ENCODE measurements at places on chromosomes 6 and 20.

GRCh38 chr6:34246563-34247391 lies 2.0 kb downstream of the SMIM29 start:
- DNase-seq: no peak

GRCh38 chr6:170295510-170296422 lies 4.9 kb upstream of the DLL1 start:
- no peak for DNase-seq

- DNase-seq: no peak
These were observed 19.2 kb downstream of the PHACTR3 start for GRCh38 chr20:59623583-59623982.

DNA sequence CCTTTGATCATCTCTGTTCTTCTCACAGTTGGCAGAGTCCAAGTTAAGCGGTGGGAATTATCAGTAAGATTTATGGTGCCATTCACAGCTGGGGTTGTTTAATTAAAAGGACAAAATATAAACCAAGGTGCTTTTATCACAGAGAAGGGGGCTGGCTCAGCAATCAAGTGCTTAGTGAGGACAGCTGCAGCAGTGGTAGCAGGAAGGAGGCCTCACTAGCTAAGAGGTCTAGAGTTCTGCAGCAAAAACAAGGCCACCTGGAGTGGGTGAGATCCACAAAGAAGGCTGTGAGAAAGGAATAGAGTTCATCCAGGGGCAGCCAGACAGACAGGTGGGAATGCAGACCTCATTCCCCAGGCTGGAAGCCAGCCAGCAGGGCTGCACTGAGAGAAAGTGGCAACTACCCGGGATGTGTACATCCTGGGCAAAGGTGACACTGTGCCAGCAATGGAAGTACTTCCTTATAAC lies 37.1 kb downstream of the PIGU start:
- DNase-seq: no peak

GRCh38 chr20:37154684-37155298 lies 24.3 kb upstream of the RPN2 start:
- no peak for DNase-seq

GRCh38 chr6:34595332-34596184 lies 39.4 kb upstream of the SPDEF start:
- DNase-seq: peak; percentile 37

- DNase-seq: peak; percentile 88
These were observed 26.5 kb downstream of the BCKDHB start for GRCh38 chr6:80133020-80133419.

- no peak for DNase-seq
These were observed 295.6 kb downstream of the MAFB start for GRCh38 chr20:40393197-40394079.

GRCh38 chr6:3766214-3766613 lies 14.7 kb upstream of the PXDC1 start:
- DNase-seq: peak; percentile 72

DNA sequence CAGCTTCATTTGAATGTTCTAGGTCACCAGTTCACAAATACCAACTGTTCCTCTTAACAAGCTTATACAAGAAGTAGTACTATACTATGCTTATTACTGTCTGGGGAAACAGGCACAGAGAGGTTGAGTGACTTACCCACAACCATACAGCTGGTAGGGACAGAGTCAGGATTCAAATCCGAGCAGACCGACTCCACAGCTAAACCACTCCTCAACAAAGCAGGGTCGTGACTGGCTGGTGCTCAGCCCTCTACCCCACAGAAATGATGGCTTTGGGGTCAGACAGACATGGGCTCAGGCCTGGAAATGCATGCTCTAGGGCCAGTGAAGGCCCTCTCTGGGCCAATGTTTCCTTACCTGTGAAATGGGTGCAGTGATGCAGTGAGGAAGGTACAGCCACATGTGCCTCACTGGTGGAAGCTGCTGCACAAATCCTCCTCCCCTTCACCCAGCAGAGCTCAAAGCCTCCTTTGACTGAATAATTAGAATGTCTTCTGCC lies 63.6 kb downstream of the MRPL14 start:
- no peak for DNase-seq

DNA sequence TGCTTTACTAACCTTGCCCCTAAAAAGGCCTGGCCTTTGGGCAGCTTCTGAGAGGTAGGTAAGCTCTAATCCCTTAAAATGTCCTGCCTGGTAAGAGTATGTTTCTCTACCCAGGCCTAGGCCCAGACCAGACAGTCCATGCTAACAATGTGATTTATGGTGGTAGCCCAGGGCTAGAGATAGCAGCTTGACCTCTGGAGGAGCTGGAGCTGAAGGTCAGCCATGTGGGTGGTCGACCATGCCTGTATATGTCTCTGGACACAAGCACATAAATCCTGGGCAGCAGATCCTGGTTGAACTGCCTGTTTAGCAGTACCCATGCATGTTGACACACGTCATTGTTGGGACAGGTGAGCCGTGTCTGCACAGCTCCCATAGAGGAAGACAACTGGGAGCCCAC lies 62.1 kb upstream of the PHACTR1 start:
- no peak for DNase-seq

DNA sequence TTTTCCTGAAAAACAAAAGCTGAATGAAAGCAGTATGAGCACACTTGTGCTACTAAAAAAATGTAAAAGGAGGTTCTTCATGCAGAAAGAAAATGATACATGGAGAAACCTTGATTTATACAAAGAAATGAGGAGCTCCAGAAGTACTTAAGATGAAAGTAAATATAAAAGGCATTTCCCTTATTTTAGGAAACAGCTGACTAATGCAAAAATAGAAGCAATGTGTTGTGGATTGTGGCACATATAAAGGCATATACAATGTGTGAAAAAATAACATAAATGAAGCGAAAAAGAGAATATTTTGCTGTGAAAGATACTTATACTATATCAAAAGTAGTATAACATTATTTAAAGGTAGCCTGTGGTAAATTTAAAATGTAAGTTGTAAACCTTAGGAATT lies 41.2 kb upstream of the PHIP start:
- no peak for DNase-seq

- DNase-seq: no peak
These were observed 95.1 kb upstream of the EXOC2 start for GRCh38 chr6:788058-788457.

DNA sequence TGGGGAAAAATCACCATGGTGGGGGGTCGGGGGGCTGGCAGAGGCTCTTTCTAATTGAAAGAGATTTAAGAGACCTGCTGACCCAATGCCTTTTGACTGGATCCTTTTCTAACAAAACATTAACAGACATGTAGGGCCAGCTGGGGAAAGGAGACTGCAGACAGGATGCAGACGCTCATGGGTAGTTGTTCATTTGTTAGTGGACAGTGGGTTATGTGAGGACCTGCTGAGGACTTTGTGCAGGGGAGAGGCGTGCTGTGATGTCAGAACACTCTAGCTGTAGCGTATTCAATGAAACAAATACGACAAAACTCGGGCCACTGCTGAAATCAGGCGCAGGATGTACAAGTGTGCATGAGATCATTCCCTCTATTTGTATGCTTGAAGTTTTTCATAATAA lies 1.2 kb downstream of the IP6K3 start:
- DNase-seq: no peak

GRCh38 chr6:44226368-44227147 lies 3.2 kb downstream of the SLC29A1 start:
- DNase-seq: no peak

GRCh38 chr20:20393207-20394120 lies 25.6 kb downstream of the INSM1 start:
- peak; percentile 61 for DNase-seq

GRCh38 chr6:16420715-16421461 lies 182.5 kb downstream of the GMPR start:
- peak; percentile 49 for DNase-seq

DNA sequence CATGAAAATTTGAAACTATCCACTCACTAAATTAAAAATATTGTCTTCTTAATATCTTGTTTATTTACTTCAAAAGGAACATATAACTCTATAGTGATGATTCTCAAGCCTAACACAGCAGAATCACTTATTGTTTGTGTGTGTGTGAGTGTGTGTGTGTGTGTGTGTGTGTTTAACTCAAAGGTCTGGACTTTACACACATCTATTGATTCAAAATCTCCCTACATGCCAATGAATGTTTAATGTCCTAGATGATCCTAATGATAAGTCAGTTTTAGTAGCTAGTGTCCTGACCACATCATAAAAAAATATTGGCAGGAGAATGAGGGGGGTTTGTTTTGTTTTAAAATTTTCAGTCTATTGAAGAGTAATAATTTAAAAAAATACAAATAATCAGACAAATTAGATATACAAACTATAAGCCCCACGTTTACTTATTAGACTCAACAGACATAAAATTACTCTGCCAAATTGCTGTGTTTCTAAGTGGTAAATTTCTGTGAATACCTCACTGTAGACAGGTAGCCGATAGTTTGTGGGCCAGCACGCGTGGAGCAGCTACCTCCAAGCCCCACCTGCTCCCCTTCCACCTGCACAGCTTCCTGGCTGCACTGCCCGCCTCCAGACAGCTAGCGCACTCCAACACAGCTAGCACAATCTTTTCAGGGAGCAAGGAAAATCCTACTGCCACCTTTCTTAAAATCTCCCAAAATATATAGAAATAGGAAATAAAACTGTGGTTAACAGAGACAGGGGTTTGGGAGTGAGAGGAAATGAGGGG lies 349.6 kb downstream of the PKHD1 start:
- no peak for DNase-seq

- no peak for DNase-seq
These were observed 34.2 kb downstream of the FOXF2 start for GRCh38 chr6:1423578-1423977.

DNA sequence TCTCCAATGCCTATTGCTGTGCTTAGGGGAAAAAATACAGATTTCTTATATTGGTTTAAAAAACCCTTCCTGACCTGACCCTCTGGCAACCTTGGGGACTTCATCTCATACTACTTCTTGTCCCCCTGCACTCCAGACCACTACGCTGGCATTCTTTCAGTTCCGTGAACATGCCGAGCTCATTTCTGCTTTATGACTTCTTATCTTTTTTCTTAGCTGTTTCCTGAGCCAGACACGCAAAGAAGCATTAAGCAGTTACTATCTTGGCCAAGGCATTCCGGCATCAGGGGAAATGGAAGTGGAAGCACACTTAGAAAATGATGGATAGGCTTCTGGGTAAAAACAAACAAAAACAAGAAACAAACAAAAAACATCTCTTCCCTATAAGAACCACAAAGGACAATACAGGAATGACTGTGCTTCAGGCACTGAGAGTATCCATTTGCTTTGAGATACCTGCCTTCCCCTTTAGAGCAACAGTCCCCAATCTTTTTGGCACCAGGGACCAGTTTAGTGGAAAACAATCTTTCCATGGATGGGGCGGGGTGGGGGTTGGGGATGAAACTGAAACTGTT lies 4.4 kb upstream of the CCDC28A start:
- no peak for DNase-seq

GRCh38 chr6:11432091-11432490 lies 105.5 kb upstream of the TMEM170B start:
- DNase-seq: no peak

- no peak for DNase-seq
These were observed 23.6 kb upstream of the HLA-E start for GRCh38 chr6:30465595-30466306.

- DNase-seq: no peak
These were observed 131.5 kb upstream of the KCNK16 start for GRCh38 chr6:39453956-39454524.

- DNase-seq: no peak
These were observed 226.0 kb downstream of the BMP2 start for GRCh38 chr20:6993511-6993910.

DNA sequence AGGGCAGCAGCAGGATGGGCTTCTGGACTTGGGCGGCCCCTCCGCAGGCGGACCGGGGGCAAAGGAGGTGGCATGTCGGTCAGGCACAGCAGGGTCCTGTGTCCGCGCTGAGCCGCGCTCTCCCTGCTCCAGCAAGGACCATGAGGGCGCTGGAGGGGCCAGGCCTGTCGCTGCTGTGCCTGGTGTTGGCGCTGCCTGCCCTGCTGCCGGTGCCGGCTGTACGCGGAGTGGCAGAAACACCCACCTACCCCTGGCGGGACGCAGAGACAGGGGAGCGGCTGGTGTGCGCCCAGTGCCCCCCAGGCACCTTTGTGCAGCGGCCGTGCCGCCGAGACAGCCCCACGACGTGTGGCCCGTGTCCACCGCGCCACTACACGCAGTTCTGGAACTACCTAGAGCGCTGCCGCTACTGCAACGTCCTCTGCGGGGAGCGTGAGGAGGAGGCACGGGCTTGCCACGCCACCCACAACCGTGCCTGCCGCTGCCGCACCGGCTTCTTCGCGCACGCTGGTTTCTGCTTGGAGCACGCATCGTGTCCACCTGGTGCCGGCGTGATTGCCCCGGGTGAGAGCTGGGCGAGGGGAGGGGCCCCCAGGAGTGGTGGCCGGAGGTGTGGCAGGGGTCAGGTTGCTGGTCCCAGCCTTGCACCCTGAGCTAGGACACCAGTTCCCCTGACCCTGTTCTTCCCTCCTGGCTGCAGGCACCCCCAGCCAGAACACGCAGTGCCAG lies at the start of gene TNFRSF6B:
Gene TNFRSF6B, plus strand, starts transcription at position 25 of the 729 bp plus-strand sequence. Its CDS starts 116 bp downstream, at position 141.
- DNase-seq: no peak

DNA sequence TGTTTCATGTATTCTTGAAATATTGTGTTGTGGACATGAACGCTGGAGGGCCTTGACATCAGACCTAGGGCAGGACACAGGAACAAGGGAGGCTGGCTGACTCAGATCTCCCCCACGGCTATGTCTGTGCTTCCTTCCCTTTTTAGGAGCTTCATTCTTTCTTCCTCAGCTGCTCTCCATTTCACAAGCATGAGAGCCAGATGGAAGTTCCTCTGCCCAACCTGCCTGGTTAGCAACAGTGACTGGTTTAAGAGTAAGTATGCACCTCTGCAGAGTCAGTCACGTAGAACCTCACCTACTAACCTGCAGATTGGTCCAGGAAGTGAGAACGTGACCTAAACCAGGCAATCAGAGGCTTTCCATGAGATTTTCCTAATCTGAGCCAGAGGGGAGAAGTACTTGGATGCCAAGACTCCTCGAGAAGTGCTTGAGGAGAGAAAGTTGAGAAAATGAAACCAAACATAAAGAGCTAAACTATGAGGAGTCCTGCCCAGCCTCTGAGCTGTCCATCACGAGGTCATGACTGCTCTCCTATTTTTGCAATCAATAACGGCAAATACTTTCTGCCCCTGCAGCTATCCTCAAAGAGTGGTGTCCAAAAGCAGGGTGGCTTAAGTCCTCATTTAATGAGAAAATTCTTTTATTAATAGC lies 465.2 kb upstream of the CITED2 start:
- no peak for DNase-seq

GRCh38 chr6:105209950-105210706 lies 30.3 kb upstream of the POPDC3 start:
- DNase-seq: peak; percentile 91

GRCh38 chr20:10385850-10386544 lies 48.0 kb downstream of the MKKS start:
- DNase-seq: peak; percentile 14

GRCh38 chr6:43120944-43121913 lies 45.1 kb downstream of the PTK7 start:
- DNase-seq: peak; percentile 98

DNA sequence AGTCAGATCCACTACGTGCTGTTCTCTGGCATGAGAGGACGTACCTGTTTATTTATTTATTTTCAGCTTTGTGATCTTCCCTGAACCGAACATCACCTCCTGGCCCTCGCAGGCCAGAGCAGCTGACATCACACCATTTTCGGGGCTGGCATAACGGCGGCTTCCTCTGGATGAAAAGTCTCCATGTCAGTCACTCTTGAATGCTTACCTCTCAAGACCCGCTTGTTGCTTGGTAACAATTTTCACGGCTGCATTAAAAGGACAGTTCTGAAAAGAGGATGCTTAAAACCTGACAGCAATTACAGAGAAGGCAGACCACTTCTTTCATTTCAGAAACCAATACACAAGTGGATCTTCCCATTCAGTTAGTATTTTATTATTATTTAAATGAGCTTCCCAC lies 159.8 kb upstream of the CDH4 start:
- DNase-seq: no peak
